Left kidney (tissue), 8 donors: ENCODE measurements at places on chromosomes 5 and 9. TPM values are rescaled to one million over a fixed set of nuclear protein-coding genes. Genes with fewer than 3 reads are reported as not detected.

- peak; percentile 64 for DNase-seq
These were observed 173.6 kb downstream of the FANCC start for GRCh38 chr9:95143591-95144561.

GRCh38 chr9:75958226-75958625, 67.8 kb downstream of the PCSK5 start:
- peak; percentile 34 for DNase-seq

PCDHGB7 gene
- polyA plus RNA-seq, result 17.3 TPM

SLC36A2 gene
- 21.0 TPM for polyA plus RNA-seq
